ENCODE measurements at places on chromosomes 6 and 20.

- H3K27ac ChIP-seq = no peak overlapping the region
- H3K4me3 ChIP-seq = no peak overlapping the region
- no peaks in the 10 kb centered on the region for H3K36me3 ChIP-seq
- DNase-seq = no peak
These were observed 99.0 kb downstream of the TMEM242 start for GRCh38 chr6:157224178-157224950.

DNA sequence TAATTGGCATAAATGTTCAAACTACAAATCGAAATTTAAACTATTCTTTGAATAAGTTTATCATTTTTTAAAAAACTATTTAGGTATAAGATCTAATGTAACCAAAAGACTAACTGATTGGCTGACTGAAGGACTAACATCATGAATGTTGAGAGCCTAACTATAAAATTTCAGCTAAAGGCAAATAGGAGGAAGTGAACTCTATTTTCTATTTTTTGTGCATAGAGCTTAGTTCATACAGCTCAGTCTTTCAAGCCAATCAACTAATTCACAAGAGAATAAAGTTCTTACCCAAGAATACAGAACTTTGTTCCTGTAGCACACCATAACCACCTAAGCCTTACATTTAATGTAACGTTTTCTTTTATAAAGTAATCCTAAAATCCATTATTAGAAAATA lies 46.3 kb upstream of the STXBP5 start:
- H3K27me3 ChIP-seq = no peaks in the 10 kb centered on the region
- DNase-seq = no peak

DNA sequence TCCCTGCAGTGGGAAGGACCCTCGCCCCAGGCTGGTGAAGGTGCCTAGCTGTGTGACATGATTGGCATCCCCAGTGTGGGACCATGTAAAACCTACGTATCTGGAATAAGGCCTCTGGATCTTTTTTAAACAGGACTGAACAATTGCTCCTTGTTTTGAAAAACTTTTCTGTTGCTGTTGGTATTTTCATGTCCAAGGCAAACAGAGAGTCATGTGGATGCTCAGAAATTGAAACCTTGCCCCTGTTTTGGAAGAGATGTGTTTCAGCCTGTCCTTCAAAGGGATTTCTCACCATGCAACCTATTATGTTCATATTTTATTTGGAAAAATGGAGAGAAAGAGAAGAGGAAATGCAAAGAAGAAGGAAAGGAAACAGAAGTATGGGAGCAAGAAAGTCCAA lies 362.3 kb downstream of the PKHD1 start:
- no peak for DNase-seq
- no peak overlapping the region for H3K4me3 ChIP-seq
- H3K4me1 ChIP-seq = no peaks in the 10 kb centered on the region
- H3K27ac ChIP-seq = no peak overlapping the region

- H3K4me1 ChIP-seq = no peaks in the 10 kb centered on the region
- H3K36me3 ChIP-seq = no peaks in the 10 kb centered on the region
- H3K27ac ChIP-seq = no peak overlapping the region
- H3K4me3 ChIP-seq = no peak overlapping the region
These were observed 242.0 kb downstream of the TBXT start for GRCh38 chr6:165925474-165926156.

DNA sequence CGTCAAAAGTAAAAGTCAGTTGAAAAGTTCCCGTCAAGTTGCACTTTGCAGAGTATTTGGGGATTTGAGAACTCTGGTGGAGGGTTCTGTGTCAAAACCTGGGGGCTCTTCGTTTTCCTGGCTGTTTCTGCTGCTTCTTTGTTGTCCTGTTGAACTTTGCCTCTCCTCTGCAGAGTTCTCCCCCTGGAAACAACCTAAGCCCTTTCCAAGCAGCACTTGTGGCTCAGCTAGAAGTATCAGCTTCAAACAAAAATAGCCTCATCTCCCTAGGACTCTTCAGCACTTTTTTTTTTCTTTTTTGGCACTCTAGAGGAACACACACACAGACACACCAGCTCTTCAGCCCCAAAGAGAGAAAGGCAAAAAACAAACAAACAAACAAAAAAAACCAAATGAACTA lies at the start of gene TRDN:
Gene TRDN, minus strand, starts transcription at position 169 of the 400 bp plus-strand sequence. CDS start 175 bp downstream, outside the sequence.
- H3K4me1 ChIP-seq = no peaks in the 10 kb centered on the region
- no peaks in the 10 kb centered on the region for H3K27me3 ChIP-seq
- no peak for DNase-seq
- no peaks in the 10 kb centered on the region for H3K36me3 ChIP-seq
- no peak within 1 kb of the TSS for H3K27ac ChIP-seq

GRCh38 chr6:27148404-27148795 lies 99.1 kb upstream of the PRSS16 start:
- no peak for DNase-seq
- H3K27me3 ChIP-seq = no peaks in the 10 kb centered on the region
- H3K36me3 ChIP-seq = no peaks in the 10 kb centered on the region
- no peak overlapping the region for H3K27ac ChIP-seq
- H3K4me1 ChIP-seq = peaks cover 3% of the 10 kb centered on the region

GRCh38 chr6:167130712-167131684 lies 8.1 kb downstream of the CCR6 start:
- no peak for DNase-seq
- no peak overlapping the region for H3K27ac ChIP-seq
- no peak overlapping the region for H3K4me3 ChIP-seq
- no peaks in the 10 kb centered on the region for H3K4me1 ChIP-seq
- no peaks in the 10 kb centered on the region for H3K27me3 ChIP-seq

All from H9 (cell line).